ENCODE measurements at places on chromosomes 7 and 10.

DNA sequence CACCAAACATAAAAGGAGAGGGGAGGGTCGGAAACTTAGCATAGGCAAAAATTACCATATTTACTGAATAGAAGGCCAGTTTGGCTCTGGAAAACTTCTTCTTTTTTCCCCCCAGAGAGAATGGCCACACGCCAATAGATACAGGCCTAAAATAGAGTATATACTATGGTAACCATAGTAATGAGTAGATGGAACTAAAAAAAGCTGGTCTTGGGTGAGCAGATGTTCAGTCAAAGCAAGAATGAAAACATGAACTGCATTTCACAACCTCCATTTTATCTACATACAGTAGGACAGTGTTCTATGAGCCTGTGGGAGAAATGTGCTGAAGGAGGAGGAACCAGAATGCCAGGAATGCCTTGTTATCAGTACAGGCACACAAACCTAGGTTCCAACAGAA is 141.7 kb upstream of the SEMA3A start:
- DNase-seq: no peak

DNA sequence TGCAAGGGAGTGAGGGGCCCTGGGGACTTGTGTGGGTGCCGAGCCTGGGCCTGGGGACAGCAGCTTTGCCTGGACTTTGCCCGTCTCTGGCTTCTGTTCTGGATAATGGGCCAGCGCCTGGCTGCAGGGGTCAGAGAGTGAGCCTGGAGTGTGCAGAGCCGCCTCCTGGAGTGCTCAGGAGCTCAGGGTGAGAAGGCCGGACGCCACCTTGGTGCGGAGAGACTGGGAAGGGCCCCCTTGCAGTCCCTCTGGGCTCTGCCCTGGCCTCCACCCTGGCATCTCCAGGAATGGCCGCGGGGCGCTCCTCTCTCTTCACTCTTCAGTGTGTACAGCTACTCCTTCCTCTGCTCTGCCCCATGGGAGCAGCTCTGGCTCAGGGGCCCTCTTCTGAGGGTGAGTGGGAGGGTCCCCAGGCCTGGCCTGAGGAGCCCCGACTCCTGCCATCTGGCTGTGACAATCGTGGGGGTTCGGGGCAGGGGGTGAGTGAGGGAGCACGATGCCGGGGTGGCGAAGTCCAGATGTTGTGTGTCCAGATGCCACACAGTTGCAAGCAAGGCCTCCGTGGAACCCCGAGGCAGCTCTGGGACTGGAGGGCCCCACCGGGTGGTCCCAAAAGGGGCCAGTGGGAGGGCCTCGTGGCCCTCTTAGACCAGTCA is 187.1 kb downstream of the DNAJB6 start:
- no peak for DNase-seq

- no peak for DNase-seq
These were observed 44.3 kb downstream of the NOD1 start for GRCh38 chr7:30434140-30434799.

DNA sequence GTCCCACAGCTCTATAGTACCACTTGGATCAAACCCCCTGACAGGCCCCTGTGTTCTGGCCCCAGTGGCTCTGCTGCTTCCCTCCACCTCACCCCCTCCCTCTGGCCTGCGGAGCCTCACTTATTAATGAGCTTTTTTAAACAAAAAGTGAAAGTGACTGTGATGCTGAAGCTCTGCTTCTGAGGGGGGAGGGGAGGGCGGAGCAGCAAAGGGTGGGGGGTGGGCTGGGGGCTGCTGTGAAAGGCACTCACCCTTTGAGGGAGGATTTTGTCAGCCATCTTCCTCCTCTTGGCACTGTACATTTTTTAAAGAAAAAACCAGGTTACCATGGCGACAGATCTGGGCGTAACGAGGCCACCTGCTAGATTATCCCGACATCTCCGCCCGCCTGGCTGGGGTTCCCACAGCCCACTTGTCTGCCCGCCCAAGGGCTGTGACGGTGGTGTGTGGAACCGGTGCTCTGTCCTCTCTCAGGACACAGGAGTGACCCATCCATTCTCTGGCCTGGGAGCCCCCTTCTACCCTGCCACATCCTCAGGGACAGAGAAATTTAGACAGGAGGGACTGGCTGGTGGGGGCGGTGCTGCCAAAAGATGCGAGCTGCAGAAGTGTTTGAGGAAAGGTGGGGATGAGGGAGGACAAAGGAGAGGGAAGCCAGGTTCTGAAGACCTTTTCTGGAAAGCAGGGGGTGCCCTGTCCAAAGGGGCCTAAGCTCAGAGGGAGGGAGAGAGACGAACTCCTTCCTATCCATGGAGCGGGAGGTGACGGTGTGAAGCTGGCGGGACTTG is 4.9 kb downstream of the SMARCD3 start:
- DNase-seq: no peak

DNA sequence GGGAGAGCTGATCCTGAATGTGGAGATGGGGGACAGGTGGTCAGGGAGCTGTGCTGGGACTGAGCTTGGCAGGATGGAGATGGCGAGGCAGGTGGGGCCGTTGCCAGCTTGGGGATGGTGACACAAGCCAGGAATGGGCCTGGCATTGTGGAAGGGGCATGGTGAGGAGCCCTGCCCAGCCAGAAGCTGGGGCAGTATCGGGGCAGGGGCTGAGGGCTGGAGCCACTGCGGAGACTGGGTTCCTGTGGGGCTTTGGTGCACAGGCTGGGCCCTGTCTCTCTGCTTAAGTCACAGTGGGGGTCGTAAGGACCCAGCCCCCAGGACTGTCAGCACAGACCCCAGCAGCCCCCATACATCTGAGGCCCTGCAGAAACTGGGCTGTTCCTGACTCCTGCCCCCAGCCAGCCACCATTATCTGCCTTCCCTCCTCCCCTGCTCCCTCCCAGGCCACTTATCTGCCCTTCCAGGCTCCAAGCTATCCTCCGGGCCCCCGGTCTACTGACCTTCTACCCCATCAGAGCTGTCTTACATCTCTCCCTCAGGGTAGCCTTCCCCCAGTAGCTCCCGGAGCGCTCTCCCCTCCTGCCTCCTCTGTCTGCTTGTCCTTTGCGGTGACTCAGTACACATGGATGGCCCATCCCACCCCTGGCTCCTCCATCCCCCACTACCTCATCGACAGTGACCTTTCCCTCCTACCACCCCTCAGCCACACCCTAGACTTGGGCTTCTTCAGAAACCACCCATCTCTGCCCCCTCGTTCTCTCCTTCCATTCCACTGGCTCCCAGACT is 44.2 kb downstream of the PPIF start:
- DNase-seq: no peak

- no peak for DNase-seq
These were observed 24.3 kb downstream of the TECTB start for GRCh38 chr10:112307358-112308124.

- DNase-seq: no peak
These were observed 79.0 kb upstream of the CHST15 start for GRCh38 chr10:124172181-124172916.

GRCh38 chr10:33772370-33773252 is 438.1 kb upstream of the NRP1 start:
- DNase-seq: no peak

GRCh38 chr10:100043796-100044195 is 34.0 kb upstream of the DNMBP start:
- DNase-seq: no peak

DNA sequence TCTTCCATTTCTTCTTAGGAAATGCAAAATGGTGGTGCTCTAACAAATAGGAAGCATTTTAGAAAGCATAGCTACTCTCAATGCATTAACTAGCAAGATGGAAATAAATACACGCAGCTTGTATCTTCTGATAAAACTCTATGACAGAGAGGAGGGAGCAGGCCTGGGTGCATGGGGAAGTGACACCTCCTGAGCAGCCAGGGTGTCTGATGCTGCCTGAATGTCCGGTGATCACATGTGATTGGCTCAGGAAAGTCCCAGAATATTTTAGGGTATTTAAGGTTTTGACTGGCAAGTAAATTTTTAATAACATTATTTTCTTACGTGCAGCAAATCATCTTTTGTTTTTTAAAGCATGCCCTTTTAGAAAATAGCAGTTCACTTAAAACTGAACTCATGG is 261.0 kb upstream of the KLF6 start:
- DNase-seq: no peak

DNA sequence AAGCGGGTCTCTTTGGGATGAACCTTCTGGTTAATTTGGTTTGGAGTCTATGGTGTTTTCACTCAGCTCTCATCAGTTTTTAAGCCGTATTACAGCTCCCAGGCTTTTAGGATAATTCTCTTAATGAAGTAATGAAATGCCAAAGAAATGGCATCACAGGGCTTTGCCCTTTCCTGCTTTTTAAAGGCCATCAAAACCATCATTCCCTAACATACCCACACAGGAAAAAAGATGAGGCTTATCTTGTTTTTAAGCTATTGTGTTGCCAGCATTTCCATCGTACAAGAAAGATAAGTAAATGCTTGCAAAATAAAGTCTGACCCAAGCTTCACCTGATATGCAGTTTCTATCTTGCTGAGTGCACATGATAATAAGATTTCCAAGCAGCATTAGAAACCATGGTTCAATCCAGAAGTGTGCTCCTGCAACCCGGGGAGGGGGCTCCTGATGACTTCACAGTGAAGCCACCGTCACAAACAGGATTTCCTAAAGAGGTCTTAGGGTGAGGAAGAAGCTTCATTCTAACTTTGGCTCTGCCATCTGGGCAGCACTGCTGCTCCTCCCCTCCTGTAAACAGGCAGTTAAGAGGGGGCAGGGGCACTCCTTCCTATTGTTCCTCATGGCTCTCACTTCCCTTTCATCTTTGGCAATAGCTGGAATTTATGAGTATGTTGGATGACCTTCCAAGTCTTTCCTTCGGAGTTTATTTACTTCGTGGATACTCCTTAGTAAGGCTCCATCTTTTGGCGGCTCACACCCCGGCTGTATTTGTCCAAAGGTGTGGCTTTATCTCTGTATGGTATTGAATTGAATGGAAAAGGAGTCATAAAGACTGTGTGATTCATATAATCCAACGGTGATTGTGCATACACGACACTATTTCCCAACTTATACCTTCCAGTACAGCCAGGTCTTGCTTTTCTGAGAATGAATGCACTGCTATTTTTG is 55.2 kb upstream of the FAM133B start:
- DNase-seq: no peak

DNA sequence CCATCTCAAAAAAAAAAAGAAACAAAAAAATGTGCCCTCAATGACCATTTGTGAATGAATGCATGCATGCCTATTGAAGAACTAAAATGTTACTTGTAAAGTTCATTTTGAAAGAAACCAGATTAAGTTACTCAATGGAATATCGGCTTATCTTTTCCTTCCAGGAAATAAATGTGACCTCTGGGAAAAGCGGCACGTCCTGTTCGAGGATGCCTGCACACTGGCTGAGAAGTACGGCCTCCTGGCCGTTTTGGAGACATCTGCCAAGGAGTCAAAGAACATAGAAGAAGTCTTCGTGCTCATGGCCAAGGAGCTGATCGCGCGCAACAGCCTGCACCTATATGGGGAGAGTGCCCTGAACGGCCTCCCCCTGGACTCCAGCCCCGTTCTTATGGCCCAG is 21.9 kb downstream of the RAB19 start:
- no peak for DNase-seq

DNA sequence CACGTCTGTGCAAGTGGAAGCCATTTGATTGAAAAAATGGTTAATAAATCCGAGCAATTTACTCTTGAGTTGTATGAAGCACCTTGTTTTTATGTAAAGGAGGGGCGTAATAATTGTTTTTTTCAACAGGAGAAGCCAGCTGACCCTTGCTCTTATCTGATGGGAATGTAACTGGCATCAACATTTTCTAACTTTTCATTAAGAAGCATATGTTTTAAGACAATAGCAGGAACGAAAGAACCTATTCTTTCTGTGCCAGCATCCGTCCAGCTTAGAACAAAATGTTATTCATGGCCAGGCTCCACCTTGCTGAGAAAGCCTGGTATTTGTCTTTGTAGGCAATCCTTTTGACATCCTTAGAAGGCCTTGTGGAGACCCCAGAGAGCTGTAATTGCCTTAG is 22.2 kb upstream of the AFAP1L2 start:
- DNase-seq: no peak

DNA sequence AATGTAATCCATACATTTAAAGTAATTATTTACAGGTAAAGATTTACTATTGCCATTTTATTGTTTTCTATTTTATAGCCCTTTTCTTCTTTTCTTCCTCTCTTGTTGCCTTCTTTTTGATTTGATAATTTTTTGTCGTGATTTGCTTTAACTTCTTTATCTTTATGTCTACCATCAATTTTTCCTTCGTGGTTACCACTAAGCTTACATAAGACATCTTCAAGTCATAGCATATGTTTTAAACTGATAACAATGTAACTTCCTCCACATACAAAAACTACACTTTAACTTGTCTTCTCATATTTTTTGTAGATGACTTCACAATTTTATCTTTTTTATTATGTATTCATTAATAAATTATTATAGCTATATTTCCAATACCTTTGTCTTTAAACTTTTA is 316.6 kb downstream of the PLXDC2 start:
- DNase-seq: no peak

- no peak for DNase-seq
These were observed 22.2 kb downstream of the MPP7 start for GRCh38 chr10:28280652-28281051.

DNA sequence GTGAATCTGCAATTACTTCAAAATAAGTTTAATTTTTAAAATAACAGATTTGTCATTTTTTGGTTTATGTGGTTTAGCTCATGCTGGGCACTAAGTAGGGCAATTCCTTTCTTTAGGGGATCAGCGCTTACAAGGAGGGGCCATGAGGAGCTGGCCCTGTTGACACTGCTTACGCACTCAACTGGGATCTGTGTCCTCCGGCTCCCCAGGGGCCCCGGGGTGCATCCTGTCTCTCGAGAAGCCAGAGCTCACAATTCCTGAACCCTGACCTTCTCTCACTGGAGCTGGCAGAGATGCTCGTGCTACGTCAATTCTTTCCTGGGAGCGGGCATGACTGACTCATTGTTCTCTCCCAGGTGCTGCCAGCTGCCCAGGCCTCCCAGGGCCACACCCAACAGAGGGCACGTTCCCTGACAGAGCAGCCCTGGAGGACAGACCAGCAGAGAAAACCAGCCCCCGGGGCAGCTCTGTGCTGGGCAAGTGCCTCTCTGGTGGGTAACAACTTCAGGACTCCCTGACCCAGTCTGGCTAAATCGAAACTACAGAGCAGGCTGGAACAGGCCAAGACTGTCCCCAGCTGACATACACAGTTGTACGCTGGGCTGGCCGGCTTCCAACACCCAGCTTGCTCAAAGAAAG is 36.8 kb downstream of the CTBP2 start:
- DNase-seq: peak; percentile 81

- no peak for DNase-seq
These were observed 61.1 kb downstream of the WDFY4 start for GRCh38 chr10:48745662-48746245.

GRCh38 chr7:131231381-131232220 is 96.1 kb upstream of the MKLN1 start:
- no peak for DNase-seq

DNA sequence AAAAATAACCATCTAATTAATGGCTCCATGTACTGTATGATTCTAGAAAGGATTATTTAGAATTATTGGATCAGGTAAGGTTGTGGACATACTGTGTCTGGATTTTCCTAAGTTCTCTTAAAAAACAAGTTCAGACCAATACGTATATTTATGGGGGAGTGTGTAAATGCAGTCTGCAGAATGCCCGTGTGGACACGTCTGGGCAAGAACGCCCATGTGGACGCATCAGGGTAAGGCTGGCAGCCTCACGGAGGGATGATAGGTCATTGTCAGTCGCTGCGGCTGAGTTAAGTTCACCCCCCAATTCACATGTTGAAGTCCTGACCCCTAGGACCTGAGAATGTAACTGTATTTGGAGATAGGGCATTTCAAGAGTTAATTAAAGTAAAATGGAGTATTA is 160.0 kb upstream of the SHH start:
- DNase-seq: no peak

- DNase-seq: no peak
These were observed 402.0 kb upstream of the RNF32 start for GRCh38 chr7:156238366-156239133.

Data from T1000 (cell line).